ENCODE measurements at places on chromosomes 12 and 14.

- DNase-seq, result no peak
These were observed 56.1 kb upstream of the ZDHHC17 start for GRCh38 chr12:76707772-76708171.

DNA sequence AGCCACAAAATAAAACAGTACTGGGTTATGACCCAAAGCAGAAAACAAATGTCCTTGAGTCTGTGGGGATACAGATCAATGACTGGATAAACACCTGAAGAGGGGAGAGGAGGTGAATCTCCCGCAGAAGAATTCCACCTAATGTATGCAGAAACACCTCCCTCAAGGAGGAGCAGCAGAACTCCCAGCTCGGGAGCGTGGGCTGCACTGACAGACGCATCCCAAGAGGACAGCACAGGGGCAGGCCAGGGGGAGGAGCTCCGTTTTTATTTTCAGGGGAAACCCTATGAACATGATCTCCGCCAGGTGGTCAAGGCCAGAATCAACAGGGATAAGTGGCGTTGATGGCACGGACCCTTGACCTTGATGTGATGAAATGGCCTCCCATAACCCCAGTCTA is 41.8 kb upstream of the PPP2R5C start:
- DNase-seq, result no peak

DNA sequence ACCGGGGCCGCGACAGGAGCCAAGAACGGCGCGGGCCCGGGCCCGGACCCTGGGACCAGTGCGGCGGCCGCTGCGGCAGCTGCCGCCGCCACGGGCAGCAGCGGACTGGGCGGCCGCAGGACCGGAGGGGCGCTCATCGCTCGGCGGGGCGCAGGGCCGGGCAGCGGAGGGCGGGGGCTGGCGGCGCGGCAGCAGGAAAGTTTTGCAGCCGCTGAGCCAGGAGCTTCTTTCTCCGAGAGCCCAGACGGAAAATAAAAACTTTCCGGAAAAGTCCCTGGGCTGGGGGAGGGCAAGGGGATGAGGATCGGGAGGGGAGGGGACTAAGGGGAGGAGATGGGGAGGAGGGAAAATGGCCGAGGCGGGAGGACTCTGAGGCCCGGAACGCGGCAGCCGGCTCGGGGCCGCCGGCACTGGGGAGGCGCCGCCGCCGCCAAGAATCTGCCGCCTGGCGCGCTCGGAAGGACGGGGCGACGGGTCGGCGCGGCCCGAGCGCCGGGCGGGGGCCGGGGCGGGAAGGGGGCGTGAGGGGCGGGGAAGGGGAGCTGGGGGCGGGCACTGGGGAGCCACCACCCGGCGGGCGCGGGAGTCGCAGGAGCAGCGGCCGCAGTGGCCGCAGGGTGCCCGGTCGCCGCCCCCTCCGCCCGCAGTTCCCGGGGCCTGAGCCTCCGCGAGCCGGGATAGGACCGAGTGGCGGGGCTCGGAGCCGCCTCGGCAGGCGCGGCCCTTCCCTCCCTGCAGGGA is at the start of gene PRKD1:
TSS of gene PRKD1 (minus strand) at position 472 of the 741 bp plus-strand sequence.
- DNase-seq, result no peak

DNA sequence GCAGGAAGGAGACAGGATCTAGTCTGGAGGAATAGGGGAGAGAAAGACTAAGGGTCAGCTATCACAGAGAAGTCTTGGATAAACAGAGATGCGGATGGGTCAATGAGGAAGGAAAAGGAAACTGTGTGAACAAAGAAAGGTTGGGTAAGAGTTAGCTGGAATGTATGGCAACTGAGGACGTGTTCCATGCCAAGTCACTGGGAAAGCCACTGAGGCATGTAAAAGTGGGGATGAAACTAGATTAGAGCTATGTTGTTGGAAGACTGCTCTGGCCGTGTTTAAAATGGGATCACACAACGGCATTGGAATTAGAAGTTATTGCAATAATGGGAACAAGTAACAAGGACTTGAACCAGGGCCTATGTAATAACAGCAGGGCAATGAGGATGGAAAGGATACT is 3.9 kb upstream of the NR2C1 start:
- DNase-seq, result no peak

- no peak for DNase-seq
These were observed 102.2 kb downstream of the SNAPC1 start for GRCh38 chr14:61864329-61864898.

- DNase-seq, result no peak
These were observed 565 bp upstream of the KLHL42 start for GRCh38 chr12:27779416-27779919.

GRCh38 chr14:92160619-92161018 is 38.9 kb downstream of the CPSF2 start:
- DNase-seq, result no peak

- DNase-seq, result no peak
These were observed 300.1 kb downstream of the AKAP6 start for GRCh38 chr14:32629236-32629635.

DNA sequence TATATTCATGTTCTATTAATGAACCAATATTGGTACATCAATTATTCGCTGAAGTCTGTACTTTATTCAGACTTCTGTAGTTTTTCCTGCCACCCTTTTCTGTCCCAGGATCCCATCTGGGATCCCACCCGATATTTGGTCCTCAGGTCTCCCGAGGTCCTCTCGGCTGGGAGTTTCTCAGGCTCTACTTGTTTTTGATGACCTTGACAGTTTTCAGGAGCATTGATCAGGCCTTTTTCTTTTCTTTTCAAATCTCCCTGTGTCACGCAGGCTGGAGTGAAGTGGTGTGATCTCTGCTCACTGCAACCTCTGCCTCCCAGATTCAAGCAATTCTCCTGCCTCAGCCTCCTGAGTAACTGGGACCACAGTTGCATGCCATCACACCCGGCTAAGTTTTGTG is 11.2 kb downstream of the BRI3BP start:
- no peak for DNase-seq

DNA sequence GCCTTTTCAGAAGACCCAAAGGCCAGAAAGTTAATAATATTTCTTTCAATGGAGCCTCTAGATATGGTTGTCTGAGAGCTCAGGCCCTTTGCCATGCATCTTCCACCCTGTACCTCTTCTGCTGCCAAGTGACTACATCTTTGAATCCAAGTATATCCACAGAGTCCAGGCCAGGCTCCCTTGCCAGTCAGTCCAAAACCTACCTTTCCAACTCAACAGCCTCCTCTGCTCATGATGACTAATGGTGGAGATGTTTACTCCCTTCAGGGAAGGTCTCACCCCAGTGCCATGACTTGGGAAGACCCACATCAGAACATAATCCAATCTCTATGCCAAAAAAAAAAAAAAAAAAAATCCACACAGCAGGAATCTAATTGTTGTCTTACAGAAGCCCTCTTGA is 20.4 kb downstream of the TTC9 start:
- no peak for DNase-seq

- no peak for DNase-seq
These were observed 6.7 kb upstream of the SLC6A15 start for GRCh38 chr12:84919271-84919670.

DNA sequence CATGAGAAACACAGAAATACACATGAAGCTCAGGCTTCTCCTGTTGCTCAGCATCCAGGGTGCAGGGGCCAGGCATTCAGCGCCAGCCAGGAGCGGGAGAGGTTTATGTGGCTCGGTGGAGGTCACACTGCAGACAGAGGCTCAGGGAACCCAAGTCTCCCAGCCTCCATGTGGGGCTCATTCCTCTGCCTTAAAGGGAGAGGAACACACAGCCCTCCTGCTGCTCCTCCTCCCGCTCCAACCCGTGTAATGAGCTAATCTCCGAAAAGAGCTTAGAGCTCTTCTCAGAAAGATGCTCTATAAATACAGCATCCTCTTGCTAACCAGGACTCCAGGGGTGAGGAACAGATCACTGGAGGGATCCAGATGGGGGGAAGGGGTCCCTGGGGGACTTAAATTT is 28.2 kb downstream of the FGF6 start:
- DNase-seq, result no peak

DNA sequence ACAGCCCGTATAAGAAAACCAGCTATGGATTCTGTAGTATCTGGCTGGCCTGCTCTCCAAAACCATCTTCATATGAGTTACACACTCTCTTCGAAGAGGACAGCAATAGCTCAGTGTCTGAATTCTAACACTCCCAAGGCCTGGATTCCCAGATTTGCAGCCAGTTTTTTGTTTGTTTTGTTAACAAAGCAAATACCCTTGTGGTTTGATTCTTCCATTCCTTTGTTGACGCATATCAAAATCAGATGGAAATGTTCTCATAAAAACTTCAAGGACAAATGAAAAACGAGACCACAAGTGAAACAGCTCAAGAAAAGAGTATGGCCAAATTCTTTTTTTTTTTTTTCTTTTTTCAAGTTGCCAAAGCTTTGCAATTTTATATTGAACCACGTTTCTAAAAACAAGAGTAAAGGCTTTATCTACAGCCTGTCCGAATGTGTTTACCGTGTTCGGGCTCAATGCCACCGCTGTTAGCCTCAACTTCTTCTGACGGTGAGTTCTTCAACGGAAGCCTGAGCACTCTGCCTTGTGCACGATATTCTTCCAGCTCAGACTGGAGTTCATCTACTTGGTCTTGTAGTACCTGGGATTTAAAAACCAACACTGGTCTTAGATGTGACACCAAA is 67.5 kb downstream of the NIN start:
- DNase-seq, result no peak

DNA sequence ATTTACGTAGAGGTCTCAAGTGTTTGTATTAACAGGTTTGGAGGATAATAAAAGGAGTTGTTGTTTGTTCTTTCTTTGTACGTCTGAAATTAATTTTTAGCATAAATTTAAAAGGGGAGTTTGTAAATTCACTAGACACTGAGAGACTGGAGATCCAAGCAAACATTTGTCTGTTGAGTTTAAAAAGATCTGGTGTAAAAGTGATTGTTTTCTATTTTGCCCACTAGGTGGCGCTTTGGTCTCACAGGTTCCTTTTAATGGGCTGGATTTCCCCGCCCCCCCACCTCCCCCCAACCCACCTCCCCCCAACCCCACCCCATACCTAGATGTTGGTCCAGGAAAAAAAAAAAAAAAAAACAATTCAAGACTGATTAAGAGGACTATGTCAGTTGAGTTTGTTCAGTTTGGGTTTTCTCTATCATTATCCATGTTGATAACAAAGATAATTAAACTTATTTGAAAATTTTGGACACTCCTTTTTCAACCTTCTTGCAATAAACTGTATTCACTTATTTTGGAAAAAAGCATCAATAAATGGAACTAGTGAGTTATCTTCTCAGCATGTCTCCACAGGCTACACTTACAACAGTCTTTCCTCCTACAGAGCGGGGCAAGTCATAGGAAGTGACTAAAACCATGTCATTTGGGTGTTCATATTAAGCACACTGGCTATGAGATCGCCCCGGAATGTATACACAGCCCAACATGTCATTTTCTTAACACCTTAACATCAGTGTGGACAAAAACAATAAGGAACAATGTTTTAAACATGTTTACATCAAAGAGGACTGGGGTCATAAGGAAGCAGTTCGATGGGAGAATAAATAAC is 841.1 kb downstream of the NRXN3 start:
- no peak for DNase-seq

DNA sequence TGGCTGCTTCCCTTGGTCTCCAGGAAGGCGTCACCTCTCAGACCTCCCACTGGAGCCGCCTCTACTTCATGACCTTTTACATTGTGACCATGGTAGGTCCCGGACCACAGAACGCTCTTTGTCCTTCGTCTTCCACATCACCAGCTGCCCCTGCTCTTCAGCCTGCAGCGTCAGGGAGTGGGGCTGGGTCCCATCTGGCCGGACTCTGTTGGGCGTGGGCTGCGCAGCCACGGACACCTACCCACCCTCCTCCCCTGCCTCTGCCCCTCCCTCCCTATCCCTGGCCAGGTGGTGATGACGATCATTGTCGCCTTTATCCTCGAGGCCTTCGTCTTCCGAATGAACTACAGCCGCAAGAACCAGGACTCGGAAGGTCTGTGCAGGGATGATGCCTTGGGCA is 43.3 kb downstream of the SLC8B1 start:
- DNase-seq, result no peak

DNA sequence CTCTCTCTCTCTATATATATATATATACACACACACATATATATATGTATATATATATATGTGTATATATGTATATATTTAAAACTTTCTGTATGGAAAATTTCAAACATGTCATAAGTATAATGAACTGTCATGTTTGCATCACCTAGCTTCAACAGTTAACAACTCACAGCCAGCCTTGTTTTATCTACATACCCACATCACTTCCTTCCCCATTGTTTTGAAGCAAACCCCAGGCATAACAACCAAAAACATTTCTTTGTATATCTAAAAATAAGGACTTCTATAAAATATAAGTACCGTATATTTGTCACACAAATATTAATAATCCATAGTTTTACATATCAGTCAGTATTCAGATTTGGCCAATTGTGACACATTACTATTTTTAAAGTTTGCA is 57.4 kb downstream of the PAPOLA start:
- no peak for DNase-seq

GRCh38 chr14:87199381-87199780 is 793.6 kb downstream of the GALC start:
- DNase-seq, result no peak

DNA sequence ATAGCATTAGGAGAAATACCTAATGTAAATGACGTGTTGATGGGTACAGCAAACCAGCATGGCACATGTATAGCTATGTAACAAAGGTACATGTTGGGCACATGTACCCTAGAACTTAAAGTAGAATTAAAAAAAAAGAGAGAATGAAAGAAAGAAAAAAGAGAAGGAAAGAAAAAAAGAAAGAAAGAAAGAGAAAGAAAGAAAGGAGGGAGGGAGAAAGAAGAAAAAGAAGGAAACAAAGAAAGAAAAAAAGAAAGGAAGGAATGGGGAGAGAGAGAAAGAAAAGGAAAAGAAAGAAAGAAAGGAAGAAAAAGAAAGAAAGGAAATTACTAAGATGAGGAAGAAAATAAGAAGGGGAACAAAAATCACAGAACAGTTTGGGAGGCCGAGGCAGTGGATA is 925.5 kb downstream of the LRFN5 start:
- DNase-seq, result no peak

GRCh38 chr14:37493606-37494005 is 101.4 kb downstream of the FOXA1 start:
- DNase-seq, result no peak

DNA sequence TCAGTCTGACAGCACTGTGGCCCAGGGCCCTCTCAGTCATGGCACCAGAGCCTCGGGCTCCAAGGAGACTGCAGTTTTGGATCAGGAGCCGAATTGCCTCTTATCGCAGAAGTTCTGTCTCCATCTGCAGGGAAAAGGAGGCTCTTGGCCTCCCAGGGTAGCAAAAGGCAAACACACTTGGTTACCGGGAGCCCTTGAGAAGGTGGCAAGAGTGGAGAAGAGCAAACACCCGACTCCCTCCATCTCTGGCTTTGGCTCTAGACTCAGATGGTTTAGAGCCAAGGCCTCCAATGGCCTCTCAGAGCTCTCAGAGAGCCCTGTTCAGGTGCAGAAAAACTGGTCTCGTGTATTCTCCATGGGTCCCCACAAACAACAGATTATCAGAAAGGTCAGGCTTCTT is 44.6 kb downstream of the NINJ2 start:
- DNase-seq, result no peak

DNA sequence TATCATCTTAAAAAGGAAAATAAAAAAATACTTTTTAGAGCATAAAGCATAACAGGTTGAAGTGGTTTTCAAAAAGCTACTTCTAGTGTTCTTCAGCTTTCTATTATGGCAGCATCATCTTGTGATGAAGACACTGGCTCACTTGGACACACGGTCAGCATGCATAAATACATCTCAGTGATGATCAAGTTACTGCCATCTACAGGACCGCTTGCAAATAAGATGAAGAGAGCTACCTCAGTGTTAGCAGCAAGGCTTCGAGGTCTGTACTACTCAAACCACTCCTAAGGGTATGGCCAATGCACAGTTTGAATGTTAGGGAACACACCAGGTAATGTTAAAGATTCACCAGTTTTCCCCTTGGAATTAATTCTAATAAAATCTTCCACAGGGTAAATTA is 58.8 kb downstream of the GALC start:
- no peak for DNase-seq

- DNase-seq, result no peak
These were observed 3.7 kb downstream of the ANO6 start for GRCh38 chr12:45219621-45220020.
